CD4-positive, alpha-beta T cell (primary cell): ENCODE measurements at places on chromosomes 1 and 21.

GRCh38 chr1:198640174-198640573 is 1.3 kb downstream of the PTPRC start:
- DNase-seq, result no peak

DNA sequence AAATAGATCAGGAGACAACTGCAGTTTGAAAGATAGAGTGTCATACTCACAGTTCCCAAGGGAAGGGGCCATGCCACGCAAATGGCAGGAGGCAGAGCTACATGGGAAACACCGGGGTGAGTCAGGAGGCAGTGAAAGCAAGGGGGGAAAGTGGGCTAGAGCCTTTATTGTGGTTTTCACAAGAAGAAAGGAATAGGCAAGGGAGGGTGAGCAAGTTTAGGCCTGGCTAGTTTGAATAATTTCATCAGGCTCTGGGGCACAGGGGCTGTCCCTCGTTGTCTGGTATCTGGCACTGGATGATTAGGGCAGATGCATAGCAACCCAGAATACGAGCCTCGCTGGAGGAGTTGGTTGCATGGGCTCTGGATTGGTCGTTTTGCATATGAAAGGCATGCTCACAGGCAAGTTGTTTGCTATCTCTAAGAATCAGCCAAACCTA is 17.0 kb upstream of the ITLN2 start:
- DNase-seq, result no peak

DNA sequence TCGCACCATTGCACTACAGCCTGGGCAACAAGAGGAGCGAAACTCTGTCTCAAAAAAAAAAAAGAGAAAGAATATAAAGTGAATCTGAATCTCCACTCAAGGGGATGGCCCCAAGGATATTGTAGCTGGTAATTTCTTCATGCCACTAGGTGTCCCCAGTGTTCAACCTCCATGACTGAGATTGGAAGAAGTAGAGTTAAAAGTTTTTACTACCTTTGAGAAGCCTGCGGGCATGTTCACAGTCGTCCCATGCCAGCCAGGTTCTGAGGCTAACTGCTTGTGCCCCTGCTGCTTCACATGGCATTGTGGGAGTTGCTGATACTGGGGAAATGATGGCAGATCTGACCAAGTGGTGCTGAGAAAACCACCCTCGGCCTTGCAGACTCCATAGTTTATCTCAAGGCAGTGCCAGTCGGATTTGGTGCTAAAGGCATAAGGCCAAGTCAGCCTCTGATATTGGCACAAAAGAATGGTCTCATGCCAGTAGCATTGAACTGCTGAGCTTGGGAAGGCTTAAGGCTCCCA is 10.8 kb upstream of the SHISA4 start:
- no peak for DNase-seq

DNA sequence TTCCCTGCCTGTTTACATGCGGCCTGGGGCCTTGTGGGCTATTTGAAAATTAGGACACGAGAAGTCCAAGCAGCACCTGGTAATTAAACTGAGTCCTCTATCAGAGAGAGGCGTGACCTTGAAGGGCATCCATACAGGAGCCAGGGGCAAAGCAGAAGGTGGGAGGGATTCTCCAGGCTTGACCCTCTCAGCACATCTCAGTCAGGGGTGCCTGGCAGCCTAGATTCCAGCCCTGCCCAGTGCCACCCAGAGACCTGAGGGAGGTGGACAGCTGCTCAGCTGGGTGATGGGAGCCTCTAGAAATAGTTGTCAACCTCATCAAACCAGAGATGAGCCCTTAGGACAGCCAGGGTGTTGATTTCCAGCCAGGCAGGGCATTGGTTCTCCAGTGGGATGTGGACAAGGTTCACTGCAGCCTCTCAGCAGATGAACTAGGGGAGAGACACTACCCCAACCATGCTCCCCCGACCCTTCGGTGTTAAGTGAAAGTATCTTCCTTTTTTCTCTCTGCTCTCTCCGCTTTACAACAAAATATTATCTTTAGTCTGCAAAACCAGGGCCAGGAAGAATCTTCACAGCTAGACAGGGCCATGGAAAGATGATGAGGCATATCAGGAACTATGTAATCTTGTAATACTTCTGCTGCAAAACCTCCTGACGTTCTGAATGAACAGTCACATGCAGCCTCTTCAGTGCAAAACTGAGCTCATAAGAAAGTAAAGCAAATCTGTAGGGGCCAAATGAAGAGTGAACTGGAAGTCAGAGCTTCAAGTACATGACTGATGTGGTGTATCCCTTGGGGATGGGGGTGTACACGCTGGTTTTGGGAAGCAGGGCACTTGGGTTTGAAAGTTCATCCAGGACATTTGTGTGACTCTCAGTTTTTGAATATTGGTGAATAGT is 35.9 kb upstream of the ATP5PO start:
- DNase-seq, result no peak

DNA sequence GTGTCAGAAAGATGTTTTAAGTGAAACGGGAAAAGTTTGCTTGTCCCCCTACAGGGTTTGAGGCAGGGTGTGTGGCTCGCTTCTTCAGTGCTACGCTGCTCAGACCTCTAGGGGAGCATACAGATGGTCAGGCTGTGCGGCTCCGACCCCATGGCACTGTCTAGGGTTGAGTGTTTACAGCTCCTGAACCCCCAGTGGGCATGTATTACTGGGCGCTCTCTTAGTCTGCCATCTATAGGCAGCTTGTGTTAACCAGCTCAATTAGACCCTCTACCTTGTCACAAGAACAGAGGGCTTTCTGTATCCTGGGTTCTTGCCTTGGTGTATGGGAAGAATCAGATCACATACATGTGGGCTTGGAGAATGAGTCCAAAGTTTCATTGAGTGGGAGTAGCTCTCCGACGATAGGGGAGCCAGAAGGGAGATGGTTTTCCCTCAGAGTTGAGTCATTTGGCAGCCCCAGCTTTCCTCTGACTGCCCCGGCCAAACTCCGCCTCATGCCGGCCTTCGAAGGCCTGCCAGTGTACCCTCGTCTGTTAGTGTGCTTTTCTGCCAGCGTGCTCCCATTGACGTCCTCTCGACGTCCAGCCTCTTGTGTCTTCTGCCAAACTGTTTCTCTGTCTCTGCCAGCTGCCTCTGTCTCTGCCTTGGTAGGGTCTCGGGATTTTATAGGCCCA is 38.6 kb upstream of the ADGRL4 start:
- no peak for DNase-seq
